WTC11 (cell line): ENCODE measurements at places on chromosomes 16 and 17.
A peak's percentile ranks its signal among the peaks of the same experiment; 100 is the strongest.

DNA sequence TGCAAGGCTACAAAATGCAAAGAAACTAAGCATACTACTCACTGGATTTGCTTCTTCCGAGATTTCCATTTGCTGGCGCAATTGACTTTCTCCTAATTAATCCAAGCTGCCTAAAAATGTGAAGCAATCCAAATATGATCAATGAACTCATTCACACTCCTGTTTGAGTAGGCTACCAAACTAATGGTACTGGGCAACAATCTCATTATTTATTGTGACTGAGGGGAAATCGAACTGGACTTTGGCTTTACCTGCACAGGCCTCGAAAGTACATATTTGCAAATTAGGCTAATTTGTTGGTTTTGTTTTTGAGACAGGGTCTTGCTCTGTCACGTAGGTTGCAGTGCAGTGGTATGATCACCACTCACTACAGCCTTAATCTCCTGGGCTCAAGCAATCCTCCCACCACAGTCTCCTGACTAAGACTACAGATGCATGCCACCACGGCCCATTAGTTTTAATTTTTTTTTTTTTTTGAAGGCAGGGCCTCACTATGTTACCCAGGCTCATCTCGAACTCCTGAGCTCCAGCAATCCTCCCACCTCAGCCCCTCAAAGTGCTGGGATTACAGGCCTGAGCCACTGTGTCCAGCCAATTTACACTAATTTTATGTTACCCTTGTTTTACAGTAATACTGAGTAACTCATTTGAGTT is 2.6 kb downstream of the ERI2 start:
- DNase-seq = no peak

DNA sequence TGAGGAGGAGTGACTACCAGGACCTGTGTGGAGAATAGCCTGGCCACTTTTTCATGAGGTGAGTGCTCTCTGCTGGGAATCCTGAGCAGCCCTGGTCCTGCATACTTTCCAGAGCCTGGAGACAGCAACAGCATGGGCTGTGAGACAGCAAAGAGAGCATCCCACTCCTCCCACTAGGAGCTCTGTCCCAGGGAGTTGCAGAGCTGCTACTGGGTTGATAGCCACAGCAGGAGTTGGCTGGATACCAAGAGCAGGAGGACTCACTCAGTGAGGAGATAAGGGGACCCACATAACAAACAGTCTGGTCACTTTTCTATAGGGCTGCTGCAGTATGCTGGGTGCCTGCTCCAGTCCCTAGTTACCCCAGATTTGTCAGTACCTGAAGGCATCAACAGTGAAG is 439.3 kb upstream of the CDH8 start:
- DNase-seq = no peak

GRCh38 chr16:73192232-73192894 is 144.4 kb upstream of the ZFHX3 start:
- no peak for DNase-seq

DNA sequence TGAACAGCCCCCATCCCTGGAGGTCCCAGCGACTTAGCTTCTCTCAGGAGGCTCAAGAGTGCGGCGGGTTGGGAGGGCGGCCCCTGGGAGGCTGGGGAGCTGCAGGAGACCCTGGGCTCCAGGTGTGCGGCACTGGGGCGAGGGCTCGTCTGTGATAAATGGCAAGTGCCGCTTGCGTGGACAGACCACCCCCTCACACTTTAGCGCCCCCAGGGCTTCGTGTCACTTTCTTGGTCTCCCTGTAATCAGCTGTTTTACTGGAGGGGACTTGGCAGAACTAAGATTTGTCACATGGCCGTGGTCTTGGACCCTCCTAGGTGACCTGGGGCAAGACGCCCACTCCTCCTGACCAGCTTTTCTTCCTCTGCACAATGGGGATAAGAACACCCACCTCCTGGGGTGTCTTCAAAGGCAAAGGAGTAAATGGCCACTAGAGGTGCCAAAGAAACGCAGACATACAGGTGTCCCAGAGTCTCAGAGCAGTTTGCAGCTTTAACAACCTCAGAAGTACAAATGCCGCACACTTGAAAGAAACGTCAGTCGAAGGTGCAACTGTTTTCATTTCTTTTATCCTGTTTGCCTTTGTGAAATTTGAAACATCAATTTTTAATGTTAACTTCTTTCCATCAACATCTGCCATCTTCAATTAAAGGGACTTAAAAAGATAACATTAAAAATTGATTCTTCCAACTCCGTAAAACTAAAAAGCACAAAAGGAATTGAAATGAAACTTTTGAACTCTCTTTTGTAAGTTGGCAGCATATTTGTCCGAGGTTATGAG is 946 bp downstream of the OSGIN1 start:
- DNase-seq = no peak

DNA sequence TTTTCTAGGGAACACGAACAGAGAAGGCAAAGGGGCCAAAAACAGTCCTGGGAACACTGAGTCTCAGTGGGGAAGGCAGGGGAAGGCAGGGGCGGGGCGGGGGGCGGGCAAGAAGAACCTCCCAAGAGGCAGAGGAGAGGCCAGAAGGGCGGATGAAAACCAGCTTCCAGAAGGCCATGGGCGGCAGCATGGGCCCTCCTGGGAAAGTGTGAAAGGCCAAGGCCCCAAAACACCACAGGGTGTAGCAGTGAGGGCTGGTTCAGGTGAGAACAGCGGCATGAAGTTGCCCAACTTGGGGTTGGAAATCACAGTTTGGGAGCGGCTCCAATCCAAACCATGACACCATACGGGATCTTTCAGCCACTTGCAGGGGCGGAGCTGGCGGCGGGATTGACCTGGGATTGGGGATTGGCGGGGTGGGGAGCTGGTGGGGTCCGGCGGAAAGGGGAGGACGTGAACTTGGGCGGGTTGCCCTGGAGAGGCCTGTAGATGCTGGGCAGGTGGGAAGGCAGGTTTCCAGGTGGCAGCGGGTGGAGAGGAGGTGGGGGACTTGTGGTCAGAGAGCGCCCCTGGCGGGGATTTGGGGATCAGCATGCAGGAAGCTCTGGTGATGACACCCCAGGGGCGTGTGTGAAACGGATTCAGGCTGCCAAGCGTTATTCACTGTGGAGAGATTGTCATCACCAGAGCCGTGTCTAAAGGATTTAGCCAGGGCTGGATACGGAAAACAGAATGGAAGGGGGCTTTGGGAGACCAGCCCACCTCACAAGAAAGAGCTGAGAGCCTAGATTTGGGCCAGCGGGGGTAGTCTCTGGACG is 80.9 kb downstream of the ARHGAP23 start:
- peak; percentile 97 for DNase-seq

- no peak for DNase-seq
These were observed 7.0 kb downstream of the CYTH1 start for GRCh38 chr17:78774956-78775571.

- DNase-seq = no peak
These were observed 4.8 kb upstream of the CCL3 start for GRCh38 chr17:36094746-36095145.

- DNase-seq = no peak
These were observed 415 bp upstream of the FLOT2 start for GRCh38 chr17:28897769-28898526.

DNA sequence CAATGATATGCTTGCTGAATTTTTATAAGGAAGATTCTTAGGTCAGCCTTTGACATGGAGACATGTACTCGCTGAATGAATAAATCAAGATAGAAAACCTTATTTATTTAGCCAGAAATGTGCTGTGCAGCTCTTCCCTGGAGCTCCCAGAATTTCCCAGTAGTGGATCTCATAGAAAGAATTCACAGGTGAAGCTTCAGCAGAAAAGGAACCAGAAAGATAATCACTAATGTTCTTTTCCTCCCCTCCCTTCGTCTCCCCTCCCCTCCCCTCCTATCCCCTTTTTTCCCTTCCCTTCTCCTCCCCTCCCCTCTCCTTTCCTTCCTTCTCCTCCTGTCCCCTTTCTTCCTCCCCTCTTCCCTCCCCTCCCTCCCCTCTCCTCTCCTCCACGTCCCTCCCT is 158.2 kb downstream of the MAP2K6 start:
- DNase-seq = no peak

DNA sequence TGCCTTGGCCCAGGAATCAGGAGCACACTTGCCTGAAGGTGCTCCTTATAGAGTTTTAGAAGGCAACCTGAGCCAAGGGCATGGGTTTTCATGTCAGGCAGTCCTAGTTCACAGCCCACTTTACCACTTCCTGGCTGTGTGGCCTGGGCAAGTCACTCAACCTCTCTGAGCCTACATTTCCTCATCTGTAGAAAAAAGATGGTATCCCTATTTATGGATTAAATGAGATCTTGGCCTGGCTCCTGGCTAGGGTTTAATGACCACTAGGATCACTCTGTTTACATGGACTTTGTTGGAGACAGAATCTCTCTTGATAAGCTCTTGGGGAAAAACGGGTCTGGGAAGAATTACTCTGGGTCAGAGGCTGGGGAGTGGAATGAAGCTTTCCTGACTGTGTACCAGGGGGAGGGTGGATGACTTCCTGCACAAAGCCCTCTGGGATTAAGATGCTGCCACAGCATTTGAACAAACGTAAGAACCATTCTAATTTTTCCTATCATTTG is 2.3 kb downstream of the MT2A start:
- DNase-seq = no peak

GRCh38 chr17:47726796-47727703 is 6.0 kb upstream of the TBX21 start:
- DNase-seq = no peak

DNA sequence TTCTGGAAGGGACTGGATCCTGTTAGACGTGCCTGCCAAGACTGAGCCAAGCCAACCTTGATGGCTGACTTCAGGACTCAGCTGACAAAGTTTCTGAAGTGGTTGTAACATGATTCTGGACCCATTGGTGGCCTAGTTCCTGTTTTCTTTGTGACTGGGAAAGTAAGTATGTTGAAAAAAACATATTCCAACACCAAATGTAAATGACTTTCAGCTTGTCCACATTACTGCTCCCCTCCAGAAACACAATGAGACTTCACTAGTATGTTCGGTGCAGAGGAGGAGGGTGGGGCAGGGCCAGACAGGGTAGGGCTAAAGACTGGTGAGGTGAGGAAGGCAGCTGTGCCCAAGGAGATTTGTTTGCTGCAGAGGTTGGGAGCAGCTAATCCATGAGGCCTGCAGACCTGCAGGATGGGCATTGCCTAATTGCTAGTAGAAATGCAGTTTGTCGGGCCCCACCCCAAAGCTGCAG is 26.4 kb downstream of the NMT1 start:
- no peak for DNase-seq
